ENCODE measurements at places on chromosomes 12 and 14.

DNA sequence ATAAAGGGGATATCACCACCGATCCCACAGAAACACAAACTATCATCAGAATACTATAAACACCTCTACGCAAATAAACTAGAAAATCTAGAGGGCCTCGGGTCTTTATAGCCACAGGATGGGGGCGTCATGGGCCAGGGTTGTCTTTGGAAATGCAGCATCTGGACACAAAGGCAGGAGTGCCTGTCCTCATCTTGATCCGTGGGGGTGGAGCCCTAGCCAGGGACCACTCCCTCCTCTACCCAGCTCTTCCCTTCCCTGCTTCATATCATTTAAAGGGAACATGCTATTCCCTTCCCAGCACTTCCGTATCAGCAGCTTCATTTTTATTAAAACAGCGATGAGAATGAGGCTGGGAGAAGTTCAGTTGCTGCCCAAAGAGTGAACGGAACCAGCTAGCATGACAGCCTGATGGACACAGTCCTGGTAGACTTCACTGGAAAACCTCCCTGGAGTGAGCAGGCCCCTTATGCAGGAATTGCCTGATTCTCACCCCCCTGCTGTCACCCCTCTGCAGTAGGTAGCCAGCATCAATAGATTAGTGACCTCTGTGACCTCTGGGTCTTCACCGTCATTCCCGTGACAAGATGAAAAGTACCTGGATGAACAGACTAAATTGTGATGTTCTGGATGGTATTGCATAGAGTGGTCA is 251.4 kb upstream of the RGS6 start:
- no peak for DNase-seq

GRCh38 chr12:99059824-99060511 is 414.9 kb downstream of the APAF1 start:
- no peak for DNase-seq

- no peak for DNase-seq
These were observed 8.6 kb downstream of the LGR5 start for GRCh38 chr12:71448150-71448581.

- DNase-seq = no peak
These were observed 2.1 kb downstream of the GLTP start for GRCh38 chr12:109878247-109878625.

GRCh38 chr14:71712478-71712877 is 219.8 kb upstream of the RGS6 start:
- no peak for DNase-seq

DNA sequence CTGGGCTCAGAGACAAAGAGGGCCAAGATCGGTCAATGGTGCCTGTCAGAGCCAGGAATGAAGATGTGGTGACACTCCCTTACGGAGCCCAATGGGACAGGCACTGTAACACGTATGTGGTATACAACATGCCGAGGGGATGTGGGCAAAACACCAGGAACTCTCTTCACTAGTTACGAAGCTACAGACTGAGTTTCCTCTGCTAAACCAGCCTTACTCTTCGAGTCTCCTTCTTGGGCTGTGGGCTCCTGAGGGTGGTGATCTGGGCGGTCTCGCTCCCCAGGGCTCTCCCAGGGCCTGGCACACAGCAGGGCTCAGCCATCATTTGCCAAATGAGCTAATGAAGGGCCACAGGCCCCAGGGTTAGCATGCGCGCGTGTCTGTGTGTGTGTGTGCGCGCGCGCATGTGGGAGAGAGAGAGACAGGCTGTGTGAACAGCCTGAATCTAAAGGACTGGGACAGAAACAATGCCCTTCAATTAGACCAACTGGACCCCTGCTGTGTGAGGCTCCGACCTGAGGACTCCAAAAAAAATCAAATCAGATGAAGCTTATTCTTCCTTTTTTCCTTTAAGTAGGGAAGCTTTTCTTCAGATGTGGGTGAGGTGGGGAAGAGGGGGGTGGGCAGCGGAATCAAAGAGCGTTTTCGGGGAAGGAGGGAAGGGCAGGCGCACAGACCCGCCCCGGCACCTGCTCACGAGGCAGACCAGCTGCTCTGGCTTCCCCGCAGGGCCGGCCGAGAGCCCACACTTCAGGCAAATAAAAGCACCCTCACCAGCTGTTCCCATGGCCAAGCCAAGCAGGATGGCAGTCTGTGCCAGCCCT is 42.5 kb downstream of the CCDC88C start:
- no peak for DNase-seq

- no peak for DNase-seq
These were observed 74.9 kb downstream of the PPM1H start for GRCh38 chr12:62860020-62860419.

DNA sequence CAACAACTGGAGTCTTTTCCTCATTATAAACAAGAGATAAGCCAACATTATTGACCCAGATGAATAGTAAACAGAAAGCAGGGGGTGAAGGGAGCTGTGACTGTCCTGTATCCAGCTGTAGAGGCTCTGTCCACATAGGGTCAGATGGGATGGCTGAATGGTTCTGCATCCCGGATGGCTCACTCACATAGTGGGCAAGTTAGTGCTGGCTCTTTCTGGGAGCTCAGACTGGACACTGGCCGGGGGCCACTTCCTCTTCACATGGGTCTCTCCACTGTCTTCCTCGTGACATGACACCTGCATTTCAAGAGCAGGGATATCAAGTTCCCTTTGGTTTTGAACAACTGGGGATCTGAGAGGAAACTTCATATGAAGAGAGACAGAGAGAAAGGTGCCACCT is 969.6 kb upstream of the TMEM132C start:
- DNase-seq = no peak

DNA sequence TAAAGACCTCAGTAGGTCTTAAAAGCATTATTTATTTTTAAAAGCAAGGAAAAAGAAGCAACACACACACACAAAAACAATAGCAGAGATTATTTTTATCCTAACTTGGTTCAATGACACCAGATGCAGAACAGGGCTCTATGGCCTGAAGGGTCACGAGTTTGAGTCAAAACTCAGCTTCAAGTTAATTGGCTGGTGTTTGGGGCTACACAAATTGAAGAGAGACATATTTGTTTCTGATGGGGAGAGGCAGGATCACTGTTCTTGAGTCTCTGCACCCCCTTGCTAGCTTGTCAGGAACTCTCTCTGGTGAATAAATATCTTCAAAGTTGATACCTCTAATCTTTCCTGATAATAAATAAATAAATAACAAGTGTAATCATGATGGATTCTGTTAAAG is 466.1 kb downstream of the PRKD1 start:
- DNase-seq = no peak

GRCh38 chr14:33999771-34000291 is 49.0 kb upstream of the EGLN3 start:
- DNase-seq = no peak

DNA sequence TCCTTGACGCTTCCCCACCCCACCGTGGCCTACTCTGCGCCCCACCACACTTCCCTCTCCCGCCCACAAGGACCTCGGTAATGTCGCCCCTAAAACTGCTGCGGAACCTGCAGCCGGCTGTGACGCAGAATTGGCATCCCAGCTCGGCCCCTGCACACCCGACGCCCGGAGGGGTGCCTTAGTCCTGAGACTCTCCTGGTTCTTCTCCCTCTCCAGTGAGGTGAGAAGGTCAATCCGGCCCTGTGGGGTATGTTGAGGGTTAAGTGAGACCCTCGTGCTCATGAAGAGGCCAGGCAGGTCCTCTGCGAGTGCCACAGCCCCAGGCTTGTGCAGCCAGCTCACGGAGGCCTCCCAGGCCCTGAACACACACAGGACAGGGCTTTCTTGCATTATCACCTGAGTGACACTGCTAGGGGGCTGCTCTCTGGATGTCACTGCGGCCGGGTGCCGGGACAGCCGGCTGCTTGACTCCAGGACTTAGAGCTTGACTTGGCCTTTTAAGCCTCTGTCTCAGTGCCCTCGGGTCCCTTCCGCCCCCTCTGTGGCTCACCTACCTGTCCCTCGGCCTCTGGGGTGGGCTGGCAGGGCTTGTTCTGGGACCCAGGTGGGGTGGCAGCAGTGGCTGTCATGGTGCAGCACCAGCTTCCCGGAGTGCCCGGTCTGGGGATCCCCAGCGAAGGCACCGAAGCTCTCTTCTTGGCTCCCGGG is 106.9 kb upstream of the C14orf180 start:
- DNase-seq = peak; percentile 74

DNA sequence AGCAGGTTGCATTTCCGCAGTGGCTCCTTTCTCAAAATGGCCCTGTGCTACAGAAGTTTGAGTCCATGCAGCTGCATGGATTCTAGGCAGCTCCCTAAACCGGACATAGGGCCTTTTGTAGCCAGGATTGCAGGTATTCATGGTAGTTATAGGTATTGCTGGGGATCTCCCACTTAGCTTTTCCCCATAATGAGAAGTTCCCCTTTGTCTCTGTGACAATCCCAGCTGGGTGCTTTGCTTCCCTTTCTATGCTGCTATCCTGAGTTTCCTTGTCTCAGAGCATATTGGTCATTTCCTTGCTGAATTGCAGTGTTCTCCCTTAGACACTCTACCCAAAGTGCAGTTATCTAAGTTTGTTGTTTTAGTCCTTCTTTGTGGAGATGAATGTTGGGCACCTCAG is 120.9 kb upstream of the MIS18BP1 start:
- DNase-seq = no peak

DNA sequence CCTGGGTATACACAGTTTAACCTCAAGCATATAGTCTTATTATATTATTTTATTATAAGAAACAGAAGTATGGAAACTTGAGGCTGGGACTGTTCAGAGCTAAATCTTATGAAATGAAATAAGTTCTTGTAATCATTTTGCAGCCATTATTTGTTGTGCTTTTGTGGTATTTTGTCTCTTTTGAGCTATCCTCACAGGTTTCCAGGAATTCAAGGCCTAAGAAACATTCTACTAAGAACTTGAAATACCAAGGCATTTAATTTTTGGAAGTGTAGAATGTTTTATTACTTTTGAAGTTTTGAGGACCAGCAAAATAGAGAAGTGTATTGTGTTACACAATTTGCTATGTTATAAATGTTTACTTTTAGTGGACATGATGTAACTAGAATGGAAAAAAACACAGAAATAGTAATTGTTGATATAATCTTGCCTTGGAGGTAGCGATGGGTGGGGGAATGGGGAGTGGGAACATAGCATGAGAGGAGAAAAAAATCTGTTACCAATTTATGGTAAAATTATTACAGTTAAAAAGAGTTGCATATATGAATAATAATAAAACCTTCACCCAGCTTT is 81.7 kb downstream of the CRADD start:
- no peak for DNase-seq

DNA sequence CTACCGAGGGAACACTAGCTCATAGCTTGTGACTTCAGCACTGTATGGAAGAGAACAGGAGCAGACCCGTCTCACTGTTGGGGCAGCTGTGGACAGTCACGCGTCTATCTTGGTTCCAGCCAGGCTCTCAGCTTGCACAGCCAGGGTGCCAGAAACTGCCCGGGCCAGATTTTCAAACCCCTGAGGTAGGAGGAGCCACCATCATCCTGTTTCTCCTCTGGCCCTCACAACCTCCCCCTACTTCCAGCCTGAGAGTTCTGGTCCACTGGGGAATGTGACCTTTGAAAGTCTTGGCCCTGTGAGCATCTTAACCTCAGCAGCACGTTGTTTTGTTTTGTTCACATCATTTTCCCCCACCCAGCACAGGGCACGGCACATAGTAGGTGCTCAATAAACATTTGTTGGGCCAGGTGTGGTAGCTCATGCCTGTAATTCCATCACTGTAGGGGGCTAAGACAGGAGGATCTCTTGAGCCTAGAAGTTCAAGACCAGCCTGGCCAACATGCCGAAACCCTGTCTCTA is 50.4 kb downstream of the PSMA6 start:
- no peak for DNase-seq

- DNase-seq = no peak
These were observed 189.7 kb downstream of the ETV6 start for GRCh38 chr12:11839091-11839641.

DNA sequence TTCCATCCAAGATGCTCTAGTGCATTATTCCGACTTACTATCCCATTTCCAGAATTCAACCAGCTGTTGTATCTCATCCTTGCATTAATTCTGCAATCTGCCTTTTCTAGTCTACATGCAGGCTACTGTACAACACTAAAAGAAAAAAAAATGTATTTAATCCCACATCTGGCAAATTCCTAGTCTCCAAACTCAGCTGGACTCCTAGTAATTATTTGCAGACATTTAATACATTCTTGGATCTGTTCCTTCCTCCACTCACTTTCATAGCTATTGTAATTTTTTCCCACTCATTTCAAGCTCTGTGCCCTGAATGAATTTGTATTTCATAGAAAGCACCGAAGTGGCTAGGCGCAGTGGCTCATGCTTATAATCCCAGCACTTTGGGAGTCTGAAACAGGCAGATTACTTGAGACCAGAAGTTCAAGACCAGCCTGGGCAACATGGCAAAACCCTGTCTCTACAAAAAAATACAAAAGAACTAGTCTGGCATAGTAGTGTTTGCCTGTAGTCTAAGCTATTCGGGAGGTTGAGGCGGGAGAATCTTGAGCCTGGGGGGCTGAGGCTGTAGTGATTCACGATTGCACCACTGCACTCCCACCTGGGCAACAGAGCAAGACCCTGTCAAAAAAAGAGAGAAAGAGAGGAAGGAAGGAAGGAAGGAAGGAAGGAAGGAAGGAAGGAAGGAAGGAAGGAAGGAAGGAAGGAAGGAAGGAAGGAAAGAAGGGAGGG is 39.5 kb upstream of the YAF2 start:
- no peak for DNase-seq

- no peak for DNase-seq
These were observed 158.9 kb downstream of the CCDC91 start for GRCh38 chr12:28349196-28349595.

DNA sequence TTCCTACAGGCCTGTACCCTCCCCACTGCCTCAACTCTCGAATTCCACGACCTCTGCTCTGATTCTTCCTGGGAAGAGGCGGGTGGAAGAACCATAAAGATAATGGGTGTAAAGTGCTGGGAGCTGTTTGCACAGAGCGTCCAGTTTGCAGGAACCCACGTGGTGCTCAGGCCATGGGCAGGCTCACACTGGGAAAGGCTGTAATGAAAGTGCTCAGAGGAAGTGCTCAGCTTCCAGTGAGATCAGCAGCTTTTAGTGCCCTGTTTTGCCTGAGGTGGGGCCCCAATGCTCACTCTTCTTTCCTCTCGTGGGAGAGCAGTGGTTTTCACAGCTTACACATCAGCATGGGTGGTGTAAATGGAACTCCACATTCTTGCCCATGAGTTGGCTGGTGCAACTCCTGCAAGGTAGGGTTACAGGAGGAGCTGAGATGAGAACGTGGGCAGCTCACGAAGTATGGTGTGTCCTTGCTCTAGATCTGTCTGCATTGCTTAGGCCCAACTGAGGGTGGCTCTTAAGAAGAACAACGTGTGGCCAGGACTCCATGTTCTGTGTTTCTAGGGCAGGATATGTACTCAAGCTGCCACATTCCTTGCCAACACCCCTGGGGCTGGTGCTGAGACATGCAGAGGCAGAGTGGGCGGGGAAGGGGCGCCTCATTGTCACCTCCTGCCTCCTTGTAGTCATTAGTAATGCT is 2.9 kb downstream of the TMEM63C start:
- DNase-seq = peak; percentile 49
